Central memory CD8-positive, alpha-beta T cell (primary cell): ENCODE measurements at places on chromosomes 6 and 20.

- no peak for DNase-seq
- no peak overlapping the region for H3K4me3 ChIP-seq
- no peak overlapping the region for H3K27ac ChIP-seq
- no peaks in the 10 kb centered on the region for H3K36me3 ChIP-seq
- peaks cover 16% of the 10 kb centered on the region for H3K4me1 ChIP-seq
Observed at GRCh38 chr6:105489216-105489530, 86.3 kb upstream of the PREP start.

DNA sequence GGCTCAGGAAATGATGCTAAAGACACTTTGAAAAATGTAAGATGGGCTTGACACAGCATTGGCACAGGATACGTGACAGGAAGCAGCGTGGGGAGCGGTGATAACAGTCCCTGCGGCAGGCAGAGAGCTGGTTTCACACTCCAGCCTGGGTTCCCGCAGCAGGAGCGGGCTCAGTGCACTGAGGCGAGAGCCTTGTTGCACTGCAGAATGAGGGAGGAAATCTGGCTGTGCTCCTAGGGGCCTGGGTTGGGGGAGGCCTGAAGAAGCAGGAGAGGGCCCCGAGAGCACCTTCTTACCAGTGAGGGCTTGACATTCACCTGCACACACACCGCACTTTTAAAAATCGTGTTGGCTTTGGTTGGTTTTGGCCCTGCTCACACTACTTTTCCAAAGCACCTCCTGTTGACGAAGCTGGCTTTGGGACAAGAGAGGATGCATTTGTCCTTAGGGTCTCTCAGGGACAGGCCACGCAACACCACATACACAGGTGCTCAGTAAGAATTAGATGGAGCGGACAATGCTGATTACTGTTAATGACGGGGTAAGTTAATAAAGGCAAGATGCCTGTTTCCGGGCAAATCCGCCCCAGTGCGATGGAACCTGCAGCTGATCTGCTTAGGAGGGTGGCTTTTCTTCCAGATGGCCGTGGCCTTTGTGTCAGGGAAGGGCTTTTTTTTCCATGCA, 49.4 kb upstream of the ARMC2 start:
- H3K27me3 ChIP-seq, result no peaks in the 10 kb centered on the region
- no peaks in the 10 kb centered on the region for H3K36me3 ChIP-seq
- DNase-seq, result peak; percentile 36
- H3K4me1 ChIP-seq, result peaks cover 41% of the 10 kb centered on the region

- peaks cover 15% of the 10 kb centered on the region for H3K27me3 ChIP-seq
Observed at GRCh38 chr20:4060064-4060795, 44.9 kb upstream of the RNF24 start.

DNA sequence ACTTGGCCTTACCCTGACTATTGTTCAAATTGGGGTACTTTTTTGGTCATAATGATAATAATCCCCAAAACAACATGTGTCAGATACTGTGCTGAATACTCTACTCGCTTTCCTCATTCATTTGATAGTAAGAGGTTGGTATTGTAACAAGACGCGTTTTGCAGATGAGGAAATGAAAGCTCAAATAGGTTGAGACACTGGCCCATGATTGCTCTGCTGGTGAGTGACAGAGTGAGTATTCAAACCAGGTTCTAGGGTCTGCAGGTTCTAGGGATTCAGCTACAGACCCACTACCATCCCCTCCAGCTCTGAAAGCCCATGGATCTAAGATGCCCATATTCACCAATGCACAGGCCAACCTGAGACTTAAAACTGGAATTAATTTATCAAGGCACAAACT, 1.3 kb upstream of the ENPP4 start:
- no peaks in the 10 kb centered on the region for H3K27me3 ChIP-seq
- H3K27ac ChIP-seq, result peak overlapping the region; percentile 70
- peaks cover 7% of the 10 kb centered on the region for H3K36me3 ChIP-seq
- peak overlapping the region; percentile 98 for H3K4me3 ChIP-seq
- no peak for DNase-seq

- peaks cover 22% of the 10 kb centered on the region for H3K4me1 ChIP-seq
- no peak overlapping the region for H3K4me3 ChIP-seq
- peaks cover 7% of the 10 kb centered on the region for H3K36me3 ChIP-seq
- DNase-seq, result no peak
- H3K27ac ChIP-seq, result no peak overlapping the region
Observed at GRCh38 chr6:16399158-16399557, 160.8 kb downstream of the GMPR start.

DNA sequence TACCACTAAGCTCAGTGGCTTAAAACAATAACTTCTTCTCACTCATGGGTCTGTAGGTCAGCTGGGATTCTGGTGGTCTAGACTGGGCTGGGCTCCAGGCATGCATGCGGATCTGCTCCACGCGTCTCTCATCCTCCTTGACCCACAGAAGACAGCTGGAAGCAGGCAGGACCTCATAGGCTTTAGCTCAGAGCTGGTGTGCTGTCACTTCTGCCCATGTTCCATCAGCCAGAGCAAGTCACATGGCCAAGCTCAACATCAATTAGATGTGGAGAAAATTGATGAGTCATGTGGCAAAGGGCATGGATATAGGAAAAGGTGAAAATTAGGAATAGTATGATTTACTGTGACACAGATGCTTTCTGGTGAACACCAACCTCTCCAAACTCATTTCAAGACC, 57.4 kb upstream of the PSMF1 start:
- H3K36me3 ChIP-seq, result no peaks in the 10 kb centered on the region
- H3K4me1 ChIP-seq, result no peaks in the 10 kb centered on the region
- no peak overlapping the region for H3K27ac ChIP-seq

- DNase-seq, result no peak
- no peak overlapping the region for H3K27ac ChIP-seq
- H3K36me3 ChIP-seq, result no peaks in the 10 kb centered on the region
- peaks cover 48% of the 10 kb centered on the region for H3K27me3 ChIP-seq
- H3K4me1 ChIP-seq, result no peaks in the 10 kb centered on the region
- H3K4me3 ChIP-seq, result no peak overlapping the region
Observed at GRCh38 chr20:13183005-13183404, 38.1 kb upstream of the ISM1 start.

- H3K27me3 ChIP-seq, result peaks cover 81% of the 10 kb centered on the region
- no peak overlapping the region for H3K27ac ChIP-seq
- no peak overlapping the region for H3K4me3 ChIP-seq
- no peaks in the 10 kb centered on the region for H3K36me3 ChIP-seq
Observed at GRCh38 chr6:32367644-32368043, 4.1 kb downstream of the TSBP1 start.

GRCh38 chr6:154218301-154218700, 138.3 kb downstream of the IPCEF1 start:
- DNase-seq, result no peak
- H3K4me3 ChIP-seq, result no peak overlapping the region
- H3K27ac ChIP-seq, result no peak overlapping the region
- H3K27me3 ChIP-seq, result no peaks in the 10 kb centered on the region
- peaks cover 54% of the 10 kb centered on the region for H3K36me3 ChIP-seq

DNA sequence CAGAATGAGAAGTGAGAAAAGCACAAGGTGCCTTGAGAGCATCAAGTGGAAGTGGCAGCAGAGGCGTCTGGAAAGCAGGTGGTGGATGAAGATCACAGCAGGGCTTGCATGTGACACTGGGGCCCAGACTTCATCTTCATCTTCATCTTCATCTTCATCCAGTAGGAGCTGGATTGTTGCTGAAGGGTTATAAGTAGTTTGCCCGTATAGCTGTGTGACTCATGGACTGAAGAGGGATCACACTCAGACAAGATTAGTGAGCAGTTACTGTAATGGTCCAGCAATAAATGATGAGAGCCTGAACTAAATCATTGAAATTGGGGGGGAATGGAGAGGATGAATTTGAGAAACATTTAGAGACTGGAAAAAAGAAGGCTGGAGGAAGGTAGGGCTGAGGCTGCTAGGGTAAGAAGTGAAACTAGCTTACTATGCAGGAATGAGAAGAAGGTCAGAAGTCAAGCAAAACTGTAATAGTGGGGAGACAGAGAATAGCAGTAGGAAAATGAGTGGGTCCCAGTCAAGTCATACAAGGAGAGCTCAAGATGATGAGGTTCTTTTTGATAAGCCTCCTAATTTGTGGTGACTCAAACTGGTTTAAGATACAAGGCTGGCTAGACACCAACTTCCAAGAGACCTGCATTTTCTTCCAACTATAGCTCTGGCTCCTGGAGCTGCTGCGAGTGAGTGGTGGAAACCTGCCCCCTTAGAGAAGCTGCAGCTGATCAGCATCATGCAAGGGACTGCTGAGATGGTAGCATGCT, 92.3 kb upstream of the BEND6 start:
- H3K36me3 ChIP-seq, result peaks cover 1% of the 10 kb centered on the region
- no peak overlapping the region for H3K4me3 ChIP-seq
- peaks cover 38% of the 10 kb centered on the region for H3K27me3 ChIP-seq
- H3K4me1 ChIP-seq, result no peaks in the 10 kb centered on the region
- H3K27ac ChIP-seq, result no peak overlapping the region
- DNase-seq, result no peak

GRCh38 chr6:138275976-138276375, 57.7 kb upstream of the PBOV1 start:
- H3K27me3 ChIP-seq, result peaks cover 3% of the 10 kb centered on the region
- no peak overlapping the region for H3K27ac ChIP-seq
- no peak for DNase-seq
- no peaks in the 10 kb centered on the region for H3K4me1 ChIP-seq
- H3K36me3 ChIP-seq, result no peaks in the 10 kb centered on the region

GRCh38 chr20:31945785-31946184, 6.1 kb downstream of the PDRG1 start:
- H3K4me1 ChIP-seq, result peaks cover 19% of the 10 kb centered on the region
- DNase-seq, result no peak
- no peak overlapping the region for H3K27ac ChIP-seq
- H3K27me3 ChIP-seq, result no peaks in the 10 kb centered on the region
- peaks cover 34% of the 10 kb centered on the region for H3K36me3 ChIP-seq

DNA sequence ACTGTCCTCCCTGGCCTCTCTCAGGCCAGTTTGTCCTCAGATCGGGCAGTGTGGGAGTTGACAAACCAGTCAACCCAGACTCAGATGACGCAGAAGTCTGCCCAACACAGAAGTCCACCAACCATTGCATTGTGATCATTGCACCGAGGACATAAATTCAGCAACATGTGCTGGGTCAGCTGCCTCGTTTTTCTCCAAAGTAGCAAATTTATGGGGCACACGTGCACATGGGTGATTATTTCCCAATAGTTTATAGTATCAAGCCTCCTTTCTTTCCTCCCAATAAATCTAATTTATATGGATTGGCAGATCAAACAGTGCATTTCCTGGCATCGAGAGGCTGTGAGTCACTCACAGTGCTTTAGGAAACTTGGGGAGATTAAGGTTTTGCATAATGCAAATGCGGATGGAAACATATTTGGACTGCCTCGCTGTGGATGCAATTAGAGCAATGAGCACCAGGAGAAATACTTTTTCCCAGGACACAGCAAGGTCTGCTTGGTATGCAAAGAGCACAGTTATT, 413.7 kb upstream of the SULF2 start:
- H3K4me3 ChIP-seq, result no peak overlapping the region
- peaks cover 3% of the 10 kb centered on the region for H3K36me3 ChIP-seq
- peaks cover 29% of the 10 kb centered on the region for H3K27me3 ChIP-seq
- H3K4me1 ChIP-seq, result no peaks in the 10 kb centered on the region
- H3K27ac ChIP-seq, result no peak overlapping the region

DNA sequence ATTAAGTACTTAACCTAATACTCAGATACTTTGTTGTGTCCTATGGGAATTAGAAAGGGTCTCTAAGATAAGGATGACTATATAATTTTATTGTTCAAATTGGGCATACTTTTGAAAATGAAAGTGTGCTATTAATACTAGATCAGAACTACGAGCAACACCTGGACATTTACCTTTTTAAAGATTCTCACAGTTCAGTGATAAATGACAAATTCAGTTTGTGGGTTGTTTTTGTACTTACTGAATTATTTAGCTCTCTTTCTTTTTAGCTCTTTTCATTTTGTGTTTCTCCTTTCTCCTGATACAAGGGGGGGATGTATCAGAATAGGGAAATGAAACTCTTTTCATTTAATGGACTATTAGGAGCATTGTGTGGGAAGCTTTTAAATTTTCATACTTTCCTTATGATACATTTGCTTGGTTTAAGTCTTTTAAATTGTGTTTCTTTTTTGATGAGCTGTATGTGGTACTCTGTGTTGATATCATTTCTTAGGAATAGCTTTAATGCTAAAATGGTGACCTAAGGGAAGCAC, 47.5 kb downstream of the PHF3 start:
- peaks cover 52% of the 10 kb centered on the region for H3K4me1 ChIP-seq
- H3K36me3 ChIP-seq, result peaks cover 34% of the 10 kb centered on the region
- H3K4me3 ChIP-seq, result no peak overlapping the region

DNA sequence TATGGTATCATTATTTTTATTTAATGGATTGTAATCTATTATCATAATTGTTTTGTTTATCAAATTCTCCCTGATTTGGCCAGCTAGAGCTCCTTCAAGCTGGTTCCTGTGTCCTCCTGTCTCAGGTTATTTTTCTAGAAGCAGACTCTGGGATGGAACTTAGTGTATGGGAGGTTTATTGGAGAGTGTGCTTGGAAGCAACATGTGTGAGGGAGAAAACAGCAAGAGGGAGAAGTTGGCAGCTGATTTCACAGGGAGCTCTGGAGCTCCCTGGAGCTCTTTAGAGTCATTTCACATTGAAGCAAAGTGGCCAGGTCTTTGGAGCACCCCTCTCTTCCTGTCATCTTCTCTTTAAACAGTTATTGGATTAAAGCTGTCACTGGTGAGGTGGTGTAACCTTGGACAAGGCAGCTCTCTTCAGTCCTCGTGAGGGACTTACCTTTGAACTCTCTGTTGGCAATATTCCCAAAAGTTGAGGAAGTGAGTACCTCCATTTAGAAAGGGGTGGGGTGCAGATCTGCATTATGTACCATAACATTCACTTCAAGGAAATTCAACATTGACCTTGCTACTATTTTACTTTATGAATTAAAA, 103.6 kb downstream of the PHF3 start:
- no peak for DNase-seq
- H3K27ac ChIP-seq, result no peak overlapping the region
- H3K27me3 ChIP-seq, result no peaks in the 10 kb centered on the region
- peaks cover 4% of the 10 kb centered on the region for H3K4me1 ChIP-seq
- no peak overlapping the region for H3K4me3 ChIP-seq

GRCh38 chr20:44765701-44766347, 20.2 kb downstream of the KCNK15 start:
- H3K4me3 ChIP-seq, result no peak overlapping the region
- no peak for DNase-seq
- no peaks in the 10 kb centered on the region for H3K36me3 ChIP-seq
- no peaks in the 10 kb centered on the region for H3K4me1 ChIP-seq
- no peak overlapping the region for H3K27ac ChIP-seq
- H3K27me3 ChIP-seq, result peaks cover 46% of the 10 kb centered on the region

GRCh38 chr6:169982461-169983386, 231.3 kb downstream of the ERMARD start:
- no peak overlapping the region for H3K27ac ChIP-seq
- peaks cover 14% of the 10 kb centered on the region for H3K27me3 ChIP-seq
- H3K4me1 ChIP-seq, result no peaks in the 10 kb centered on the region
- H3K4me3 ChIP-seq, result no peak overlapping the region

DNA sequence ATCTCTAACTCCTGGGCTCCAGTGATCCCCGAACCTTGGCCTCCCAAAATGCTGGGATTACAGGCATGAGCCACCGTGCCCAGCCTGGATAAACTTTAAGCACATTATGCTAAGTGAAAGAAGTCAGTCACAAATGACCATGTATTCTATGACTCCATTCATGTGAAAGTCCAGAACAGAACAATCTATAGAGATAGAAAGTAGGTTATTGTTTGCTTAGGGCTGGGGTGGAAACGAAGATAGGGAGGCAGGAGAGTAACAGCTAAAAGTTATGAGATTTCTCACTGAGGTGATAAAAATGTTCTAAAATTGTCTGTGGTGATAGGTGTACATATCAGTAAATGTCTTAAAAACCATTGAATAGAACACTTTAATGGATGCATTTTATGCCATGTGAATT, 40.9 kb upstream of the CITED2 start:
- H3K27me3 ChIP-seq, result no peaks in the 10 kb centered on the region
- no peaks in the 10 kb centered on the region for H3K4me1 ChIP-seq
- no peaks in the 10 kb centered on the region for H3K36me3 ChIP-seq
- H3K4me3 ChIP-seq, result no peak overlapping the region
- H3K27ac ChIP-seq, result no peak overlapping the region
